ENCODE measurements at places on chromosomes 4 and X. TPM values are rescaled to one million over a fixed set of nuclear protein-coding genes. Genes with fewer than 3 reads are reported as not detected.

GRCh38 chrX:68646421-68646820 lies 1.0 kb upstream of the STARD8 start:
- no peaks in the 10 kb centered on the region for H3K36me3 ChIP-seq
- no peak overlapping the region for H3K27ac ChIP-seq
- no peak overlapping the region for H3K4me3 ChIP-seq

DNA sequence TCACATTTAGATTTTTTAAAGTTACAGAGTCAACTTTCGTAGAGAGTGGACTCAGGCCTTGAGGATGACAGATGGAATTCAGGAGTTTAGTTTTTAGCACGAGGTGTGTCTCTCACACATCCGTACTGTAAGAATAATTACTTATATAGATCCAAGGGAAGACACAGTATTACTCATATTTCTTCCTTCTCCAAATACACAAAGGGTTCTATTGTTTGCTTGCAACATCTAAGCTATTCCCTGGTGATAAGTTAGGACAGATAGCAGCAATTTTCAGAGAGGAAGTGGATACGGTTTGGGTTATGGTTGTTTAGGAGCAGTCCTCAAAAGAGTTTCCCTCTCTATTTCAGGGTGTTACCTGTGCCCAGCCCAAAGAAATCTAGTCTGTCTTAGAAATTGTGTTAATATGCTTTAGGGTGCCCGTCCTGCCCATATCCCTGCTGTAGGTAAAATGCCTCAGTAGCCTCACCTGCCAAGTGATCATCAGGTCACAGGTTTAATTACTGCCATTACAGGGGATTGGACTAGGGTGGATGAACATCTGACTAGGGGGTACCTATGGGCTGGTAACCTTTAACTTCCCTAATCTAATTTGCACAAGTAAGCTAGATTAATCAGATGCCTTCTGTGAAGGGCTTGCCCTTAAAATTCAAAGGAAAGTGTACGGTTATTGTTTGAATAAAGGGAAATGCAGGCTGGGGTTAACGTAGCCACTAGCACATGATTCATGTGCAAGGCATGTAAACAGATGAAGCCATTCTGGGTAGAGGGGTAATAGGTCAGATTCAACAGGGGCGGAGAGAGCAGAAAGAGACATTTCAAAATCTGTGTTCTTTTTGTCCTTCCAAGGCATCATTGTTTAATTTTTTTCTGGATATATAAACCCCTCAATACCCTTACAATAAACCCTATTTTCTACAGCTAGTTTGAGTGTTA lies 8.7 kb upstream of the PPP3CA start:
- H3K27ac ChIP-seq: no peak overlapping the region
- no peak for DNase-seq
- H3K4me3 ChIP-seq: no peak overlapping the region
- H3K4me1 ChIP-seq: no peaks in the 10 kb centered on the region
- H3K27me3 ChIP-seq: no peaks in the 10 kb centered on the region

- no peak for DNase-seq
- no peaks in the 10 kb centered on the region for H3K36me3 ChIP-seq
- no peaks in the 10 kb centered on the region for H3K4me1 ChIP-seq
- no peak overlapping the region for H3K27ac ChIP-seq
These were observed 106.2 kb downstream of the CCNG2 start for GRCh38 chr4:77263247-77263646.

DNA sequence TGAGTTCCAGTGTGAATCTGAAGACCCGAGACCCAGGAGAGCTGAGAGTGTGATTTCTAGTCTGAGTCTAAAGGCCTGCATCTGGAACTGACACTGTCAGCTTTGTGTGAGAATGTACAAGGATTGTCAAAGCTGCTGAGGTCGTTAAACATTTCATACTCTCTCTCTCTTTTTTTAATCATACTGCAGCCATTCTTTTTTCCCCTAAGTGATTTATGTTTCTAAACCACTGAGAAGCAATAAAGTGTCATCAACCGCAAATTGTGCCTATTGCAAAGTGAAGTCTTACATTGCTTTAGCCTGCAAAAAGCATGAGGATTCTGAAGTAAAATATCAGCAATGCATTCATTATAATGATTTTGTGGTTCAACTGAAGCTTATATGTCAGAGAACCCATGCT lies 106.0 kb downstream of the ASMT start:
- no peaks in the 10 kb centered on the region for H3K36me3 ChIP-seq
- H3K4me3 ChIP-seq: no peak overlapping the region
- no peak for DNase-seq
- H3K27me3 ChIP-seq: no peaks in the 10 kb centered on the region
- no peaks in the 10 kb centered on the region for H3K4me1 ChIP-seq

DNA sequence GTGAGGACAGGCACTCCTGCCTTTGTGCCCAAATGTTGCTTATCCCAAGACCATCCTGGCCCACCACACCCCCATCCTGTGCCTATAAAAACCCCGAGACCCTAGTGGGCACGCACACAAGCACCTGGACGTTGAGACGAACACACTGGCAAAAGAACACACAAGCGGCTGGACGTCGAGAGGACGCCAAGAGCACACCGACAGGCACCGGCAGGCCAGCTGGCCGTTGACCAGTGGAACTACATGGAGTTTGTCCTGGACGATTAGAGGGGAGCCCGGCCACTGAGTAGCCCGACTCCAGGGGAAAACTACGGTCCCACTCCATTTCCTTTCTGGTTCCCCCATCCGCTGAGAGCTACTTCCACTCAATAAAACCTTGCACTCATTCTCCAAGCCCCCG lies 301.7 kb downstream of the PCDH10 start:
- H3K4me1 ChIP-seq: no peaks in the 10 kb centered on the region
- H3K4me3 ChIP-seq: no peak overlapping the region

ARHGEF38 gene
- total RNA-seq: 56.9 TPM

NCAPG gene
- 0.33 TPM for total RNA-seq

DNA sequence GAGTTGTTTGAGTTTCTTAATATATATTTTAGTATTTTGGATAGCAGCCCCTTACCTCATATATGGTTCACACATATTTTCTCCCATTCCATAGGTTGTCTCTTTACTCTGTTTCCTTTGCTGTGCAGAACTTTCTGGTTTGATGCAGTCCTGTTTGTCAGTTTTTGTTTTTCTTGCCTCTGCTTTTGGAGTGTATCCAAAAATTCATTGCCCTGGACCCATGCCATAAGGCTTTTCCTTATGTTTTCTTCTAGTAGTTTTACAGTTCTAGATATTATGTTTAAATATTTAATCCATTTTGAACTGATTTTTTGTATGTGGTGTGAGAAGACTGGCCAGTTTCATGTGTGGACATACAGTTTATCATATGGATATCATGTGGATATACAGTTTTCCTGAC lies 58.5 kb upstream of the NUDT6 start:
- no peak for DNase-seq
- no peaks in the 10 kb centered on the region for H3K4me1 ChIP-seq
- no peaks in the 10 kb centered on the region for H3K36me3 ChIP-seq
- no peak overlapping the region for H3K4me3 ChIP-seq

GRCh38 chr4:89586318-89586717 lies 250.6 kb downstream of the SNCA start:
- H3K27ac ChIP-seq: no peak overlapping the region
- no peaks in the 10 kb centered on the region for H3K27me3 ChIP-seq
- H3K4me1 ChIP-seq: no peaks in the 10 kb centered on the region
- H3K4me3 ChIP-seq: no peak overlapping the region
- H3K36me3 ChIP-seq: no peaks in the 10 kb centered on the region

STX18 gene
- total RNA-seq: 36.3 TPM

Measured in breast epithelium (tissue), 4 donors.